ENCODE measurements at places on chromosomes 7 and 10. TPM values are rescaled to one million over a fixed set of nuclear protein-coding genes. Genes with fewer than 3 reads are reported as not detected.
A peak's percentile ranks its signal among the peaks of the same experiment; 100 is the strongest.

GRCh38 chr10:116848032-116848943, 1.0 kb upstream of the ENO4 start:
- peak; percentile 47 for DNase-seq

GRCh38 chr7:85343484-85343883, 156.6 kb upstream of the SEMA3D start:
- DNase-seq = no peak

- no peak for DNase-seq
Observed at GRCh38 chr7:112500619-112501018, 19.8 kb downstream of the LSMEM1 start.

GRCh38 chr10:70540089-70540788, 61.7 kb downstream of the PALD1 start:
- peak; percentile 33 for DNase-seq

CFAP46 gene
- not detected for total RNA-seq

ADCYAP1R1 gene
- not detected for total RNA-seq
